Dermis blood vessel endothelial cell (primary cell): ENCODE measurements at places on chromosomes 4 and X. TPM values are rescaled to one million over a fixed set of nuclear protein-coding genes. Genes with fewer than 3 reads are reported as not detected.
A peak's percentile ranks its signal among the peaks of the same experiment; 100 is the strongest.

- DNase-seq: no peak
Observed at GRCh38 chr4:98851806-98852205, 77.1 kb downstream of the EIF4E start.

- no peak for DNase-seq
Observed at GRCh38 chr4:16034010-16034748, 49.6 kb downstream of the PROM1 start.

GRCh38 chrX:135168486-135168885 is 2.7 kb downstream of the CT55 start:
- no peak for DNase-seq

- DNase-seq: no peak
Observed at GRCh38 chr4:145293658-145294057, 113.3 kb upstream of the OTUD4 start.

- DNase-seq: no peak
Observed at GRCh38 chrX:18875256-18875878, 108.5 kb downstream of the PHKA2 start.

C4orf51 gene
- not detected in 2 replicates for total RNA-seq

GRCh38 chr4:186805020-186805820 is 81.6 kb upstream of the FAT1 start:
- DNase-seq: no peak

- DNase-seq: no peak
Observed at GRCh38 chr4:125360727-125361126, 46.0 kb downstream of the FAT4 start.

CT47C1 gene
- total RNA-seq: not detected in 2 replicates

GPR34 gene
- total RNA-seq: not detected in 2 replicates

- DNase-seq: no peak
Observed at GRCh38 chr4:10260777-10261176, 144.2 kb upstream of the WDR1 start.

ZNF827 gene
- 2.5 and 4.4 TPM in 2 replicates for total RNA-seq

PPARGC1A gene
- 1.4 and 1.5 TPM in 2 replicates for total RNA-seq

- peak; percentile 67 for DNase-seq
Observed at GRCh38 chr4:56468097-56468422, 643 bp downstream of the SRP72 start.
